ENCODE measurements at places on chromosomes 1 and 21.

GRCh38 chr1:50829014-50829958, 130.8 kb downstream of the FAF1 start:
- no peak for DNase-seq

- DNase-seq: no peak
Observed at GRCh38 chr21:35159881-35160280, 110.8 kb upstream of the RUNX1 start.

GRCh38 chr1:231274119-231274825, 33.3 kb downstream of the GNPAT start:
- DNase-seq: no peak

DNA sequence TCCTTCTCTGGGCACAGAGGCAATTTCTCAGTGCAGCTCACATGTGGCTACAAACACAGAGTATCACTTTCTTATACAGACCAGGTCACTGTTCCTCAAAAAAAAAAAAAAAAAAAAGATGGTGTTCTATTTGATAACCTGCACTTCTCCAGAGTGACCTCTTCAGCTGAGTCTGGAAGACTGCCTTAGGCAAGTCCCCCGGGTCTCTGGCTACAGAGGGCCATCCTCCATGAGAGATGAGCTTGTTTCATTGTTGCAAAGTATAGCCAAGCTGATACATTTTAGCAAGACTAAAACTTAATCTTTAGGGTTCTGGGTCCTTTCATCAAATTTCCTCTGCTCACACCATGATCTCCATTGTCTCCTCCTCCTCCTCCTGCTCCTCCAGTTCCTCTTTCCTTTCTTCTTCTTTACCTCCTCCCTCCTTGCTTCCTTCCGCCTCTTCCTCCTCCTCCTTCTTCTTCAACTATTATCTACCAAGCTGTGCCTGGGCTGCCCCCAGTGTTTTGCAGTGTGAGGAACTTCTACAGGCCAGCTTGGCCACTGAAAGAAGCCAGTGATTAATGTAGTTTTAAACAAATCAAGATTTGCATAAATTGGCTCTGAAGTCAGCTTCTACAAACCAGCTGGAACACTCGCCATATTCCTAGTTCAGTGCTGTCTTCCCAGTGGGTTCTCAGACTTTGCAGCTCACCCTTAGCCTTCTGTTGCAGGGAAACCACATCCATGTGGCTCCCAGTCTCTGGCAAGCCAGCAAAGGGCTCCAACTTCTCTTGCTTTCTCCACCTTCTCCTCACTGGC, 139.4 kb downstream of the RUNX1 start:
- no peak for DNase-seq

- DNase-seq: no peak
Observed at GRCh38 chr1:99315305-99315704, 51.0 kb downstream of the PLPPR4 start.

GRCh38 chr1:93140106-93140505, 40.1 kb downstream of the TMED5 start:
- no peak for DNase-seq

DNA sequence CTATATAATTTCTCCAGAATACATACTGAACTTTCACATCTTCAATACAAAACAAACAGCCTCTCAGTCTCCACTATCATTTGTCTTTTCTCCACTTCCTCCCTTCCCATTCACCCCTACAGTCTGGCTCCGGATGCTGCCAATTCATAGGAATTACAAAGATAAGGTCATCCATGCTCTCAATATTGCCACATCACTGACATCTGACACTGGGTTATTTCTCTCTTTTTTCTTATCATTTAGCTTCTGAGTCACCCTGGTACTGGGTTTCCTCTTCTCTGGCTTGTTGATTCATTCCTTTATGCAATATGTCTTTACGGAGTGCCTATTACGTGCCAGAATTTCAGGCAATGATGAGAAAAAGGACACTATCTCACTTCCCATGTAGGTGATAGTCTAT, 3.1 kb upstream of the SH3BP5L start:
- DNase-seq: no peak

GRCh38 chr1:2230781-2231531, 2.8 kb downstream of the SKI start:
- no peak for DNase-seq

DNA sequence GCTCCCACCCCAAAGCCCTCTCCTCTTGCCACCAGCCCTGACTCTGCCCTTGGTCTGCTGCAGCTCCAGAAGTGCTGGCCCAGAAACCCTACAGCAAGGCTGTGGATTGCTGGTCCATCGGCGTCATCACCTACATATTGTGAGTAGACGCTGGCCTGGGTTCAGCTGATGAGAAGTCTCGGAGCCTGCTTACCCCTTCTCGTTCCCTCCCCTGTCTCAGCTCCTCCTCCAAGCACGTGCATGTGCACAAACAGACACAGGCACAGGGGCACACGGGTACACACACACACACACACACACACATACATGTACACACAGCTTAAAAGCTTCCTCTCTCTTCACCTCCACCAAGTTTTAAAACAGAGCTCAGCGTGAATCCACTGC, 24.3 kb downstream of the CAMK1G start:
- DNase-seq: no peak

DNA sequence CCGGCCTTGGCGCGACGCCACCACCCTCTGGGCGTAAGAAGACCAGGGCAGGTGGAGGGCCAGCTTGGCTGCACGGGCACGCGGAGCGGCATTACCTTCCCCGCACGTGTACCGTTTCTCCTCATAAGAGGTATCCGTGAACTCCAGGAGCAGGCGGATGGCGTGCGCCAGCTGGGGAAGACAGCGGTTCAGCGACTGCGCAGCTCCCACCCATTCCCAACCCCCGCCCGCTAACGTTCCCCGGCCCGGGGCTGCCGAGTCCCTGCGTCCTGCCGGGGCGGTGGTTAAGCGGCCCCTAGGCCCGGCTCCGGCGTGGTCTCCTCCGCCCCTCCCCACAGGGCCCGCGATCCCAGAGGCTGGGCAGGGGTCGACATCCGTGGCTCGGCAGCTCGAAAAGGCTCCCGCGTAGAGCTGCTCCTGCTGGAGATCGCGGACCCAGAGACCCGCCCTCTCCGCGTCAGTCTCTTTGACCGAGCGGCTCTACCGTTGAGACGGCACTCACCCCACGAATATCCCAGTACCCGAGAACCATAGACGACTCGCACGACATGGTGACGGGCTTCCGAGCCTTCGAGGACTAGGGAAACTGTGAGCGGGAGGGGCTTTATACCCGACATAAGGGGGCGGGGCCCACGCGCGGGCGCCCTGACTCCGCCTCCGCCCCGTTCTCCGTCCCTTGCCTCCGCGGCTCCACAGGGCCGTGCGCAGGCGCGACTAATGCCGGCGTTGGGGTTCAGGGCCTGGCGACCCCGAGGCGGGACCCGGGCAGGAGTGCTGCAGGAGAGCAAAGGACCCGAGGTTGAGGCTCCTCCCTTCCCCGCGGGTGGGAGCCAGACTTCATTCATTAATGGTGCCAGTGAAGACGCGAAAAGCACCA, 862 bp downstream of the GSTM3 start:
- DNase-seq: peak; percentile 79

DNA sequence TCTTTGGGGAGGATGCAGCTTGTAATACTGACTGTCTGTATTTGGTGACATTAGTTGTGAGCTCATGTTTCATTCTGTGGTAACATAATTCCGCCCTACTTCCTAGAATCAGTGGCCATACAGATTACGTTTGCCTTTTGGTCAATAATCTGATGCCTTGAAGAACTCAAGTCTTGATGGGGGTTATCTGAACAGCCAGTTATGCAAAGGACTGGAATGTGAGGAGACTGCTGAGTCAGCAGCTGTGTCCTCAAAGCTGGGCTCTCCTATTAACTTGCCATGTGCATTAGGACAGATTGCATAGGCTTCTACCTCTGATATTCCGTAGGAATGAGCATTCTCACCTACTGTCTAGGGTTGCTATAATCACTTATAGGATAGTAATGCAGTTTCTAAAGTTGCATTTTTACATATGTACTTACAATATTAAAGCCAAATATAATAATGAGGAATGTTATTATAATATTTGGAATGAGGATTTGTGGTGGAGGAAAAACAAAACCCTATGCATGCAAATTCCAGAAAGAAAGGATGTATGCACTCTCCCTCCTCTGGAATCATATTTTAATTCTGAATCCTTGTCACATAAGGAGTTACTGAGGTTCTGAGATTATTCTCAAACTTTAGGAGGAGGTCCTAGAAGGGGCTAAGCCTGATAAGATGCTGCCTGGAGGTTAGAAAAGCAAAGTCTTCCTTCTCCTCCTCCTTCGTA, 116.0 kb downstream of the NOS1AP start:
- no peak for DNase-seq

DNA sequence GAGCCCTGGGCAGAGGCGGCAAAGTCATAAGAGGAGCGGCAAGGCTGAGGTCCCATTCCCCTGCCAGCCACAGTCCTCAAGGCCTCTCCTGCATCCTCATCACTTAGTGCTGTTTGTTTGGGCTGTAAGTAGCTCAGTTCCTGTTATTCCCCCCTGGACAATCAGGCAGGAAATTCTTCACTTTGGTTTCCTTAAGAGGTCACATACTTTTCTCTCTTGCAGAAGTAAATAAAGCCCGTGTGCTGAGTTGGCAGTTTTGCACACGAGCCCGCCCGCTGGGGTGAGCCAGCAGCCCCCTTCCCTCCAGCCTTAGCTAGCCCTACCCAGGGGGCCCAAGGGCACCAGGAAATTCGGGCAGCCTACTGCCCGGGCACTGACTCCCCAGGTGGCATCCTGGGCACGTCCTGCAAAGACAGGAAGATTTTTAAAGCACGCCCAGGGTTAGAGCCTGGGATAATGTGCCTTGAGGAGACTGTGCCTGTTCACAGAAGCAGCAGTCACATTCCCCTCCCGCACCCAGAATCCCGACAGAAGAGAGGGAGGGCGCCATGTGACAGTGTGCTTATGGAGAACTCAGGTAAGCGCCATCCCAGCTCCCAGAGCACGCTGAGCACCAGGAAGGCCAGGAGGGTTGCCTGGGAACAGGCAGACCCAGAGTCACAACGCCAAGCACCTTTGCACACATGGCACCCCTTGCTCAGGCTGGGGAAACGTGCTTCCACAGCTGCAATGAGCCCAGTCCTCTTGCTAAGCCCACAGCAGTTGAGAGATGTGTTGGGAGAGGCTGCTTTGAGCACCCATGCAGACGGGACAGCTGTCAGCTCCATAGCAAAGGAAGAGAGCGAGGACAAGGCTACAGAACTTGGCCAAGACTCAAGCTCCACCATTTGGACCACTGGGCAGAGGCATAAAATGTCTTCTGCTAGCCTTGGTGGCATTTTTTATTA, 144.5 kb upstream of the TMEM51 start:
- DNase-seq: no peak

- no peak for DNase-seq
Observed at GRCh38 chr1:23980728-23981070, 572 bp upstream of the SRSF10 start.

DNA sequence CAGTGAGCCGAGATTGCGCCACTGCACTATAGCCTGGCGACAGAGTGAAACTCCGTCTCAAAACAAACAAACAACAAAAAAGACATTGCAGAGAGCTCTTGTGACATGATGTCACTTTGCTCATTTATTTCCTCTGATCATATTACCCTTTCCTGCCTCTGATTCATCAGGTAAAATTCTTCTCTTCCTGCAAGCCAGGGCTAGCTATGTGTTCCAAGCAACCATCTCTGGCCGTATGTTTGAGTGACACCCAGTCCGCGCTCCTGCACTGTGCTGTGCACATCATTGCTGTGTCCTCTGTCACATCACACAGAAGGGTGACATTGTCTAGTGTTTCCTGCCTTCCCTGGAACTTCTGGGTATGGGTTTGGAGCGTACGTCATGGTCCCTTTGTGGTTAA, 251.3 kb downstream of the PCP4 start:
- DNase-seq: no peak

DNA sequence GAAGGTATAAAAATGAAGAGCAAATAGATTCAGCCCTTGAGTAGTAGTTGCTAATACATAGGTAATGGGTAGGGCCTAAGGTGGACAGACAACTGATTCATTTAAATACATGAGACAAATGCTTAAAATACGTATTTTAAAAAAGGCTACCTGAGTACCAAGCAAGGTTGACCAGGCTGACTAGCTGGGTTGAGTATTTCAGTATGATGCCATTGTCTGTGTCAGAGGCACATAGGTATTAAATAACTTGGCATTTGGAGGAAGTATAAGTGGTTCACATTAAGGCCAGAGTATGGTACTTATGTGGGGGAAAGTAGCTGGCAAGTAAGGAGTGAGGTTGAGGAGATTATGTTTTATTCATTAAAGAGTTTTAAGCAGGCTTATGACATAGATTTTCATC, 19.4 kb downstream of the NEK7 start:
- no peak for DNase-seq

DNA sequence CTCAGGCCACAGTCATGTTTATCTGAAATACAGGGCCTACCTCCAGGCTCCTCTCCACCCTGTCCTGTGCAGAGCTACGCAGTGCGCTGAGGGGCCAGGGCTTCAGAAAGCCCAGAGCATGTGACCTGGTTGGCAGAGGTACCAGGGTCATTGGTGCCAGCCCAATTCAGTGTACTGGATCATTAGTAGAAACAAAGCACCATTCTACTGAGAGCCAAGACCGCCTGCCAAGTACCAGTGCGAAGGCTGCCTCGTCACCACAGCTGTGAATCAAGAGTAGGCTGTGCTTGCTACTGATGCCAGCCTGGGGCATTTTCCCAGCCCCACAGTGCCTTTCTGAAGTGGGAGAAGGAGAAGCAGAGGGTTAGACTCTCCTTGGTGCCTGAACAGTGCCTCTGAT, 59.8 kb downstream of the CAPN9 start:
- DNase-seq: no peak

Data from NCI-H1105 treated with DMSO at 0.1 percent for 48 hours (cell line).